ENCODE measurements at places on chromosomes 11 and 22.

- no peak for DNase-seq
Measured at GRCh38 chr11:64285885-64286800, 495 bp downstream of the GPR137 start.

DNA sequence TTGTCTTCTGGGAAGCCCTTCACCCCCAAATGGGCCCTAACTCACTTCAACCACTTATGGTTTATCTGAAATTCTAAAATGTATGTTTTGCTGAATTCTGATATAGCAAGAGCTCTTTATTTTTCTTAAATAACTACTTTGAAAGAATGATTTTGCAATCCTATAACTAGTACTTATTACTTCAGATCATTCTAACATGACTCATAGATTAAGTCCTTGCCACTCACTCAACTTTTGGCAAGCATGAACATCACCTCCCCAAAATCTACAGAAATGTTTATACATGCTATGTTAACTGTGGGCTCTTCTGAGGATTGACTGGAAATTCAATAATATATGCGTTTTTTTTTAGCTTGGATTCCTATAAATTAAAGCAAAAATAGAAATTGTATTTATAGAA lies 367.4 kb upstream of the FAT3 start:
- no peak for DNase-seq

GRCh38 chr11:13462311-13462900 lies 616 bp downstream of the BTBD10 start:
- DNase-seq = no peak

GRCh38 chr11:41613326-41613725 lies 153.9 kb upstream of the LRRC4C start:
- DNase-seq = no peak

GRCh38 chr22:19537941-19538488 lies 13.8 kb upstream of the CLDN5 start:
- no peak for DNase-seq

GRCh38 chr11:117097014-117097388 lies 1.2 kb downstream of the SIK3 start:
- no peak for DNase-seq

- no peak for DNase-seq
Measured at GRCh38 chr11:69480547-69481392, 693 bp upstream of the LINC01488 start.

DNA sequence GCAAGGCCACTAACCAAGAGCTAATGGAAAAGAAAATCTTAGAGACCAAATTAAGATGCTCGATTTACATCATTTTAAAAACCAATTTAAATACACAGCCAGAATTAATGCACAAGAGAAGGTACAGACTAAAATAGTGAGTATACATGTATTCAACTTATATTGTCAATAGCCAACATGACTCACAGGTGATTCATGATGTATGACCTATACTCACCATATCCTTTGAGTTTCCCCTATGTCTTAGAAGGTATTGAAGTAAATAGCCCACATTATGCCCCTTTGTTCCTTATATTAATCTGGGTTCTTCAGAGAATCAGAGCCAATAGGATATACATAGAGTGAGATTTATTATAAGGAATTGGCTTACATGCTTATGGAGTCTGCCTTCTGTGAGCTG lies 97.5 kb upstream of the ANO3 start:
- DNase-seq = no peak

GRCh38 chr22:28808716-28809355 lies 8.5 kb upstream of the XBP1 start:
- no peak for DNase-seq

- DNase-seq = no peak
Measured at GRCh38 chr22:47039356-47039755, 276.9 kb downstream of the TBC1D22A start.

All from right renal cortex interstitium (tissue), 3 donors.